ENCODE measurements at places on chromosomes 1 and 21. TPM values are rescaled to one million over a fixed set of nuclear protein-coding genes. Genes with fewer than 3 reads are reported as not detected.

Gene RGSL1
- not detected for total RNA-seq

Gene UCK2
- total RNA-seq, result 90.6 TPM

Gene ITGB2
- 1.2 TPM for total RNA-seq

Gene FCRL1
- total RNA-seq, result not detected

Gene KIF21B
- total RNA-seq, result 1.9 TPM

Gene PGBD5
- total RNA-seq, result 1.3 TPM

Gene MYCL
- total RNA-seq, result 0.52 TPM

Gene MYOG
- 22.8 TPM for total RNA-seq

Gene VAV3
- total RNA-seq, result not detected

Gene LRRC53
- not detected for total RNA-seq

Gene RIMS3
- 0.16 TPM for total RNA-seq

Gene ATP1A4
- total RNA-seq, result not detected

Gene FCGR3B
- not detected for total RNA-seq

Gene RASAL2
- 8.7 TPM for total RNA-seq

Gene HSPB7
- total RNA-seq, result 0.26 TPM

Gene FRRS1
- total RNA-seq, result 5.0 TPM

Gene ATAD3B
- 20.0 TPM for total RNA-seq

Gene OR6F1
- not detected for total RNA-seq

Gene HSD3B1
- 0.39 TPM for total RNA-seq

Gene CFAP74
- not detected for total RNA-seq

Gene OR14K1
- not detected for total RNA-seq

Gene SPATA45
- total RNA-seq, result not detected

Gene RGS8
- not detected for total RNA-seq

Gene SYDE2
- total RNA-seq, result 3.1 TPM

Gene RIPK4
- total RNA-seq, result 1.0 TPM

Gene AADACL3
- not detected for total RNA-seq

Gene GNB1
- total RNA-seq, result 180 TPM

Gene CFAP126
- not detected for total RNA-seq

Gene KCNJ15
- 4.9 TPM for total RNA-seq

Gene UBL4B
- total RNA-seq, result not detected

Gene CNTN2
- total RNA-seq, result not detected

Gene SERTAD4
- total RNA-seq, result 1.3 TPM

Gene RGS5
- 5.2 TPM for total RNA-seq

Gene MYBPHL
- total RNA-seq, result not detected

Gene EPHB2
- total RNA-seq, result 22.4 TPM

Gene ACTL8
- total RNA-seq, result 0.08 TPM

Gene PRR9
- not detected for total RNA-seq

Gene CELA3B
- total RNA-seq, result not detected

Gene VHLL
- total RNA-seq, result 5.3 TPM

Measured in epithelial cell of alveolus of lung (primary cell).